ENCODE measurements at places on chromosomes 1 and 21.

DNA sequence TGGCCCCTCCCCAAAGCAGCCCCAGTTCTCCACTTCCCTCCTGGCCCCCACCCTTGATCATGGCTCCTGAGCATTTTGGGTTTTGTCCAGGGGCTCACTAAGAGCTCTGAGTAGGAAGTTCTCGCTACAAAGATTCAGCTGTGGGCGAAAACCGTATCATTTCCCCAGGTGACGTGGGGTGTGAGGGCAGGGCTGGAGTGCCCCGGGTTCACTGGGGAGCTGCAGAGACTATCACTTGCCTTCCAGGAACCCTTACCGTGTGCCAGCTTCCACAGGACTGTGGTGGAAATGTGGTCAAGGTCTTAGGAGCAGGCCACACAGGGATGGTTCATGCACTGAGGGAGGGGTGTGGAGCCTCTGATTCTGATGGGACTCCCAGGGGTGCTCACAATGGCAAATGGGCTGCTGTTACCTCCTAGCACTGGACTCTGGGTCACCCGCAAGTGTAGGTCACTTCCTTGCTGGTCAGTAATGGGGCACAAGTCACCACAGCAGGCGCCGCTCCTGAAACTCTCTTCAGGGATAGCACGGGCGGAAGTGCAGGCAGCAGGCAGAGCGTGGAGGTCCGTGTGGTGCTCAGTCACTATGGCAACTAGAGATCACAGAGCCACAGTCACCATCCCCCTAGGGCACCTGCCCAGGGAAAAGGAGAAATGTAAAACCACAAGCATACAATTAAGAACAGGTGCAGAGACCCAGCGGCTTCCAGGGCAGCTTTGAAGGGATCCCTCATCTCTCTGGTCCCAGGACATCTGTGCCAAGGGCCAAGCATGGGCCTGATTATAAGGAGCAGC lies 35.4 kb downstream of the RSPH1 start:
- no peak for DNase-seq

GRCh38 chr1:227946624-227947385 lies 927 bp downstream of the WNT9A start:
- no peak for DNase-seq

DNA sequence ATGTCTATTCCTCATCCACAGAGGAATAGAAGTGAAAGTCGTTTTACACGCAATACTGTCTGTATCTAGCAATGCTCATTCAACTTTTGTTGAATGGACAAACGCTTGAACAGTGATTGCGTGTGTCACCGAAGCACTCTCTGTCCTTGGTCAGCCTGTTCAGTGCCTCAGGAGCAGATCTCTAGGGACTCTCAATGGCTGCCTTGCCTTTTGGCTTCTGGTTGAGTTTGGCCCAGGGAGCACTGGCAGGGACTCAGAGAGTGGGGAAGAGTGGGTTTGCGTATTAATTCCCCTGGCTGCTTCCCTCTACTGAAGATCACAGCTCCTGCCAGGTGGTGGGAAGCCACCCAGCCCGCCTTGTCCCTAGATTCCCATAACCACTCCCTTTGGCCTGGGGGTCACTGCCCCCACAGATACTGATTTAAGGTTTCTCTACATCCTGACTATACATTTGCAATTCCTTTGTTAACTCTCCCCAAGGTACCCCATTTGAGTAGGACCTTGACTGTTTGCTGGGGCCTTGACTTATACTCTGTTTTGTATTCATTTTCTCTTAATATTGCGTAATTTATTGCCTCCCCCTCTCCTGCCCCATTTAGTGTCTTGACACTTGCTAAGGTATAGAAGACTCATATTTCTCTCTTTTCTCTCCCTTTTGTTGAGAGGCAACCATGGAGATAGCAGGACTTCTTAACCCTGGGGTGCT lies 61.7 kb upstream of the USP24 start:
- DNase-seq = no peak

DNA sequence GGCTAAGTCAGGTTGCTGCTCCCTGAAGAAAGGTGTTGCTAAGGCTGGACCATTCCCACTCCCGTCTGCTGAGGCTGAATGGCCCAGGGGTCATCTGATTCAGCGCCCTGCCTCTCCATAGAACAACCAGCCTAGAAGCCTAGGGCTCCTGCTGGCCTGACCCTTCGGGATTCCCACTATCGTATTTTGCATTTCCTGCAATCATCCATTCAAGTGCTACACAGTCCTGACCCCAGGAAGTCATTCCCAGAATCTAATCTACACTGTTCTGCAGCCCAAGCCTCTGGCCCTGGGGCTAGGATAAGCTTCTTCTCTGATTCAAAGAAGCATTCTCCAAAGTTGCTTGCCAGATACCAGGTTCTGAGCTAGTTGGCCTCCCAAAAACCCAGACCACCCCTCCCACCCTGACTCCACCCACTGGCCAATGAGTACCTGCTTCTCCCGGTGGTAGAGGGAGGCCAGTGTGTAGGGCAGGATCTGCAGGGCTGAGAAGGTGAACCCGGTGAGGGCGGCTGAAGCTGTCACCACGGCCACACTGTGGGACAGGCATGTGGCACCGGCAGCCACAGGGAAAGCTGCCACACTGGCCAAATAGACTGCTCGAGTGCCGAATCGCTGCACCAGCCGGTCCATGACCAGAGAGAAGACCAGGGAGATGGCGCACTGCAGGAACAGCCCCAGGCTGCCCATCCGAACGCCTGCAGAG lies 18.7 kb downstream of the SLC45A3 start:
- DNase-seq = no peak

GRCh38 chr21:39313042-39313570 lies 326 bp downstream of the BRWD1 start:
- no peak for DNase-seq

GRCh38 chr1:53850082-53850673 lies 12.1 kb upstream of the NDC1 start:
- DNase-seq = no peak

- DNase-seq = no peak
Observed at GRCh38 chr1:64630611-64631010, 114.3 kb upstream of the RAVER2 start.

GRCh38 chr21:40681164-40681859 lies 165.6 kb downstream of the DSCAM start:
- DNase-seq = no peak

- no peak for DNase-seq
Observed at GRCh38 chr1:107073493-107073892, 17.0 kb downstream of the PRMT6 start.

DNA sequence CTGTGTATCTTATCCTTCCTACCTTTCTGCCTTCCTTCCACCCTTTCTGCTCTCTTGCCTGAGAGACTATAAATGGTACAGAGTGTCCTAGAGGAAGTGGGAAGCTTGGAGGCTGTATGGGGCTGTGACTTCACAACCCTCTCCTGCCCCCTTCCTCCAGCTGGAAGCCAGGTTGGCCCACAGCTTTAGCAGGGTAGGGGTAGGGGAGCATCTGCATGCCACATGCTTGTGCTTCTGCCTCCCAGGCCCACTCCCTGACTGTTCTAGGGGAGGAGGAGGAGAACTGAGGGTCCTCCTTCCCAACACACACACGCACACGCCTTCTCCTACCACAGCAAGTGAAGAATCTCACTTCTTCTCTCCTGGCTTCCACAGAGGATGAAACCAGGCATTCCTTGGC lies 3.9 kb upstream of the SLC27A3 start:
- DNase-seq = no peak

- no peak for DNase-seq
Observed at GRCh38 chr1:217244971-217245370, 385.9 kb downstream of the GPATCH2 start.

GRCh38 chr21:21226472-21226871 lies 228.3 kb downstream of the NCAM2 start:
- DNase-seq = no peak

DNA sequence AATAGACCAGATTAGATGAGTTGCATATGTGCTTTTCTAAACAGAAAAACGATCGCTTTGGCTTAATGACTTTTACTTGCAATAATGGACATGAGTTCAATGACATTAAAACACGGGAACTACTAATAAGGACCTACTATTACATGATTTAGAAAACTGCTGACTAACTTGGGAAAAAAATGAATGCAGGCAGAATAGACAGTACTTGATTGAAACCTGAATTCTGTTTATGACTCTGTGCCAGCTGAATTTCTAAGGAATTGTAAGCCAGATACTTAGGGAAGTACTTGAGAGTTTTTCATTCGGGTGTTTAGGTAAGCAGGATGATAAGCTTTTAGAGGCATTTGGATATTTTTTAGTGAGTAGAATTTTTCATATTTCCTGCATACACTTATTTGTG lies 12.0 kb downstream of the ADGRL2 start:
- no peak for DNase-seq

DNA sequence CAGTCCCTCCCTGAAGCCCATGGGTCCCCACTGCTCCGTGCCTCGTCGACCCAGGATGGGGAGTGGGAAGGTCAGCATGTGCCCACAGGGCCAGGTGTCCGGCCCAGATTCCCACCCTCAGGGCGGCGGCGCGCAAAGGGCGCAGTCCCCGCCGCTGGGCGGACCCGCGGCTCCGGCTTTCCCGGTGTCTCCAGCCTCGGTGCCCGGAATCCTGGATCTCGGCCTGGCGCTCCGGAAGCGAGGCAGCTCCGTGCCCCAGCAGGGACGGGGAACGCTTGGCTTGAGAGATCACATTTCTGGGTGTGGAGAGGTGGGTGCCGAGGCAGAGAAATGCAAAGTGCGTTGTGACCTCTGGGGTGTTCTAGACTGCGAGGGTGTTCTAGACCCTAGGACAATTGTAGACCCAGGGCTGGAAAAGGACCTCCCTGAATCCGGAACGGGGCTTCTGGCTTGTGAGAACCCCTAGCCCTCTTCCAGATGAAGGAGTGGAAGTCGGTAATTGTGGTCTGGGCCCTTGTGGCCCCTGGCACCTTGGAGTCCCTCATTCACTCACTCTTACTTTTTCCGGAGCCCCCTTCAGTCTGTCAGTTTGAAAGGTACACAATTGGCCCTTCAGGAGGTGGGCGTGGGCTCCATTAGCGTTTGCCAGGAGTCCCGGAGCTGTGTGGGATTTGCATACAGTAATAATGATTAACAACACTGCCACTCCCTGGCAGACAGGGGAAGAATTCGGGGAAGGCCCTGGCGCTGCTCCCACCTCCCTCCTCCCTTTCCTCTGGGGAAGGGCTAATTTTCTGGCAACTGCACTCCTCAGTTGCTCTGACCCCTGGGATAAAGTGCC lies 1.6 kb upstream of the KCND3 start:
- DNase-seq = no peak

- DNase-seq = no peak
Observed at GRCh38 chr1:1268284-1268682, 5.4 kb downstream of the UBE2J2 start.

All from stimulated activated CD8-positive, alpha-beta memory T cell treated with anti-CD3 and anti-CD28 coated beads, Interleukin-4, amount 100 ng/mL, for 1 hour (primary cell).